ENCODE measurements at places on chromosomes 1 and 21. TPM values are rescaled to one million over a fixed set of nuclear protein-coding genes. Genes with fewer than 3 reads are reported as not detected.

Gene CFAP107
- polyA plus RNA-seq: not detected

Gene EDN2
- polyA plus RNA-seq: not detected

Gene SPRR2B
- polyA plus RNA-seq: not detected

Gene SGIP1
- polyA plus RNA-seq: 50.4 TPM

Gene ATP8B2
- polyA plus RNA-seq: 71.3 TPM

Gene ZMPSTE24
- polyA plus RNA-seq: 32.9 TPM

Gene RGL1
- 17.0 TPM for polyA plus RNA-seq

Gene CEP350
- 31.9 TPM for polyA plus RNA-seq

Measured in neural cell (in vitro differentiated cells).